Esophagus mucosa (tissue), 1 donor: ENCODE measurements at places on chromosomes 16 and 17. TPM values are rescaled to one million over a fixed set of nuclear protein-coding genes. Genes with fewer than 3 reads are reported as not detected.

GRCh38 chr16:50303041-50303604, 36.8 kb downstream of the ADCY7 start:
- no peak for ATAC-seq

DNA sequence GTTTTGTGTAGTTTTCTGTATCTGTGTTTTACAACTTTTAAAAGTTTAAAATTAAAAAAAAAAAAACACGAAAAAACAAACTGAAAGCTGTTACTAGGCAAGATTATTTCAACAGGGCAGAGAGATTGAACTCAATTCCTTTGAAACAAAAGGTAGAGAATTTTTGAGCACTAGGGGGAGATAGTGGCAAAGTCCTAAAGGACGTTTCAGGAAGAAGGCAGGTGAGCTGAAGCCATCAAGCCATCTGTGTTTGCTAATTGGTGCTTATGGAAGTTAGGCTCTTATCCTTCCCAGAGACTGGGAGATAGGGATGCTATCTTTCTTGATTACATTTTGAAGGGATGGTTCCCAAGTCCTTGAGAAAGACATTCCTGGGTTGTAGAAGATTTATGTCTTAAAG, 70.6 kb upstream of the CLEC3A start:
- no peak for ATAC-seq

GRCh38 chr16:66378741-66379570, 12.5 kb downstream of the CDH5 start:
- ATAC-seq = no peak

Gene VTN
- 0.60 TPM for total RNA-seq

DNA sequence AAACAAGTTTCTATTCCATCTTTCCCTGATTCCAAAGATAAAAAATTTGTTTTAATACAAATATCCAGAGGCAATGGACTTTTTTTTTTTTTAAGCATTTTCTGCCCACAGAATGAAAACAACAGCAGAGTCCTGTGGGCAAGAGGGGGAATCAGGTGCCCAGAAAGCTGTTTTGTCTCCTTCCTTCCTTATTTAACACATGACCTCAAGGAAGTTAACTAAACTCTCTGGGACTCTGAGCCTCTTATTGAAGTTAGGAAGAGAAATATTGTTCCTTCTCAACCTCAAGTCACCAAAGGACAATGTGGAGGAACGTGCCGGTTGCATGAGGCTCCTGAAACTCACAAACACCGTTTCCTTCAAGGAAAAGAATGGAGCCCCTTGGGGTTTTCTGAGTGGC, 34.9 kb downstream of the LITAF start:
- ATAC-seq = no peak
